ENCODE measurements at places on chromosomes 1 and 21.

DNA sequence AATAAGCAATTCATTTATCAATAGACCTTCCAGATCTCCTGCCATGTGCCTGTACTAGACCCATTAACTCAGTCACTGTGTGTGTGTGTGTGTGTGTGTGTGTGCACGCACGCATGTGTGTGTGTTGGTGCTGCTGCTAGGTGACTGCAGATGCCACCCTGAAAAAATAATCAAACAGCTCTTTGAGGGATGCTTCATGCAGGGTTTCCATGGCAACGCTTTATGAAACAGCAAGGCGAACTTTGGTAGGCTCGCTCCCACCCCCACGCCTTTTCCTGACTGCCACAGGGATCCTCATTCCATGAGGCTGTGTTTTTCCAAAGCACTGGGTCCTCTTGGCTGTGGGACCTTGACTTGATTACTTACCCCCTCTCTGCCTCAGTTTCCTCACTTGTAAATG is 94.0 kb downstream of the HMGB4 start:
- no peak for DNase-seq

GRCh38 chr1:175493321-175494010 is 249.9 kb downstream of the TNR start:
- DNase-seq, result no peak

DNA sequence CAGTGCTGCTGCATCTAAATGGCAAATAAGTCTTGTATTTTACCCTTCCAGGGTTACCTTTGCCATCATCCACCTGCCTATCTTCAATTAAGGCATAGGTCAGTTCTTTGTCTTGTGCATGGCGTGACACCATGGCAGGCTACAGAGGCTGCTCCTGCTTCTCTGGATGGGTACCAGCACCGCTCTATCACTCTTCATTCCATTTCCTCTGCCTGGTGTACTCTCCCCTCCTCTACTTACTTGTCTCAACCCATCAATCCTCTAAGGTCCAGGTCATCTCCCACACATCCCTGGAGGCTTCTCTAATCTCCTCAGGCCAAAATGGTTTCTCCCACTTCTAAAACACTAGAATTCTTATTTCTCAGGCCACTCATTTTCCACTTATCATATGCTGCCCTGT is 257.5 kb downstream of the BARHL2 start:
- DNase-seq, result no peak

DNA sequence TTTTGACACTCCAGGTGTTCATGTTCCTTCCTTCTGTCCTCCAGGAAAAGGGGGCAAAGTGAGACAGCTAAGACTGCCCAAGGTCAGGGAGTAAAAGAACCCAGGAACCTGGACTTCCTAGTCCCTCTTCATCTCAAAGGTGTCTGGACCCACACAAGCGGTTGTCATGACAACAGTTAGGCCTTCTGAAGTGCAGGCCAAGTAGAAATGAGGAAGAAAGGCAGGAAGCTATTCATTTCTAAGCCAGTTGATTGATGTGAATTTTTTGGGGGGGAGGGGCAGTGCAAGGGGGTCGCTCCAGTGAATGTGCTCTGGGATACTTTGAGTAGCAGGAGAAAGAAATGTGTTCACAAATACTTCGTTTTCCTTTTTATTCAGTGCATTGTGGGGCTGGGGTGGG is 114.3 kb downstream of the NAV1 start:
- DNase-seq, result no peak

DNA sequence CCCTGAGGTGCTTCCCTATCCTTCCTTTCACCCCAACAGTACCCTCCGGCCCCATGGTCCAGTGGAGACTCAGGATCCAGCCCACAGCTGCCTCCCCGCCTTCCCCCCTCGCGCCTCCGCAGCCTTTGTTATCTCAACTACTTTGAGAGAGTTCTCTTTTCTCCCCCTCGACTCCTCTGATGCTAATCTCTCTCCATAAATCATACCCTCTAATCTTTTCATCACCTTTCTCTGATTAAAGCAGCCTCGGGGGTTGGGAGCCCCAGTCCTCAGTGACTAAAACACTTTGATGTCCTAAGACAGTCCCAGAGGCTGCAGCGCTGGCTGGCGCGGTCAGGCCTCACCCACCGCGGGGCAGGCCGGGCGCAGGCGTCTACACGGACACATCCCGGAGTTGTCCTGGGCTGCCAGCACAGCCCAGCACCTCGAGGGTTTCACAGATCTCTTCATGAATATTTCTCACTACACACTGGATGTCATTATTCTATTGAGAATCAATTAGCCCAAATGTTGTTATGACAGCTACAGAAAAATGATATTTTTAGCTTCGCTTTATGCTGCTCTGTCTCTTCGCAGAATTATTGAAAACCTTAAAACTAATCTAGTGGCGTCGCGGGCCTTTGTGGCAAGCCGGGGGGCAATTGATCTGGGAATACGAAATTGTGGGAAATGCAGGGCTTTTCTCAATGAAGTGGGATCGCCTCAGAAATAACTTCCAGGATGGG is 289.5 kb downstream of the RRAGC start:
- no peak for DNase-seq

GRCh38 chr1:57167997-57168396 is 202.2 kb upstream of the C8B start:
- DNase-seq, result no peak

DNA sequence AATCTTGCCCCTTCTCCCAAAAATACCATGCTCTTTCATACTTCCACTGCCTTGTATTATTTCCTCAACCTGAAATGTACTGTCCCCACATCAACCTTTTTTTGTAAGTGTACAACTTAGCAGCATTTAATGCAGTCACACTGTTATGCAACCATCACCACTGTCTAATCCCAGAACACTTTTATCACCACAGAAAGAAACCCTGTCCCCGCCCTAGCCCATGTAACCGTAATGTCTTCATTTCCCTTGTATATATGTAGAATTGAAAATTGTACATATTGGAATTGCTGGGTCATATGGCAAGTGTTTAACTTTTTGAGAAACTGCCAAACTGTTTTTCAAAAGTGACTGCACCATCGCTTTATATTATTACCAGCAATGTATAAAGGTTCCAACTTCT is 37.4 kb downstream of the PTP4A2 start:
- DNase-seq, result no peak

Data from stimulated activated CD4-positive, alpha-beta T cell treated with anti-CD3 and anti-CD28 coated beads, Interleukin-1b, Interleukin-23, amount 100 ng/mL, for 1 hour (primary cell).